Suprapubic skin (tissue), 4 donors: ENCODE measurements at places on chromosomes 2 and 18.
A peak's percentile ranks its signal among the peaks of the same experiment; 100 is the strongest.

DNA sequence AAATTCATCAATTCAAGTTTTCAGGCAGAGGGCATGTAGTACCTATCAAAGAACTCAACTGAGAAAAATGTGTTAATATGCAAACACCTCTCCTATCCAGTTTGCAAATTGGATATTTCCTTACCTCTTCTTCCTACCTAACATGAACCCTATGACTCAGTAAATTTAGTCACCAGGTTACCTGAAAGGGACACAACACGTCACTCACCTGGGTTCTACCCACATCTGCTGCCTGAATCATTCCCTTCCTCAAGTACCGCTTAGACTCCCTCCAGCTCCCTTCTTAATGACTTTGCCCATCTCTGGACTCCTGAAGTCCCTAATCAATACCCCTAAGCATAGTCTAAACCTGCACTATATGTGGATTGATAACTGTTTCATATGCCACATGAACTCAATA, 10.4 kb downstream of the ANKRD44 start:
- no peak for DNase-seq

GRCh38 chr2:8550937-8551621, 130.8 kb upstream of the ID2 start:
- DNase-seq: peak; percentile 62

- no peak for DNase-seq
Observed at GRCh38 chr18:66136039-66136438, 385.2 kb downstream of the CDH7 start.

DNA sequence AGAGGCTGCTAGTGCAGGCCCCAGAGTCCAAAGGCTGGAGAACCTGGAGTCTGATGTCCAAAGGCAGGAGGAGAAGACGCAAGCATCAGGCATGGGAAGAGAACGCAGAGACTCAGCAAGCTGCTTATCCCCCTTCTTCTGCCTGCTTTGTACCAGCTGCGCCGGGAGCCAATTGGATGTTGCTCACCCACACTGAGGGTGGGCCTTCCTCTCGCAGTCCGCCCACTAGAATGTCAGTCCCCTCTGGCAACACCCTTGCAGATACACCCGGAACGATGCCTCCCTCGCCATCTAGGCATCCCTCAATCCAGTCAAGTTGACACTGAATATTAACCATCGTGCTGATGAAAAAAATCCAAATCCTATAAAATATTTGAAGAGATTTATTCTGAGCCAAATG, 141.6 kb downstream of the TWIST2 start:
- DNase-seq: no peak

DNA sequence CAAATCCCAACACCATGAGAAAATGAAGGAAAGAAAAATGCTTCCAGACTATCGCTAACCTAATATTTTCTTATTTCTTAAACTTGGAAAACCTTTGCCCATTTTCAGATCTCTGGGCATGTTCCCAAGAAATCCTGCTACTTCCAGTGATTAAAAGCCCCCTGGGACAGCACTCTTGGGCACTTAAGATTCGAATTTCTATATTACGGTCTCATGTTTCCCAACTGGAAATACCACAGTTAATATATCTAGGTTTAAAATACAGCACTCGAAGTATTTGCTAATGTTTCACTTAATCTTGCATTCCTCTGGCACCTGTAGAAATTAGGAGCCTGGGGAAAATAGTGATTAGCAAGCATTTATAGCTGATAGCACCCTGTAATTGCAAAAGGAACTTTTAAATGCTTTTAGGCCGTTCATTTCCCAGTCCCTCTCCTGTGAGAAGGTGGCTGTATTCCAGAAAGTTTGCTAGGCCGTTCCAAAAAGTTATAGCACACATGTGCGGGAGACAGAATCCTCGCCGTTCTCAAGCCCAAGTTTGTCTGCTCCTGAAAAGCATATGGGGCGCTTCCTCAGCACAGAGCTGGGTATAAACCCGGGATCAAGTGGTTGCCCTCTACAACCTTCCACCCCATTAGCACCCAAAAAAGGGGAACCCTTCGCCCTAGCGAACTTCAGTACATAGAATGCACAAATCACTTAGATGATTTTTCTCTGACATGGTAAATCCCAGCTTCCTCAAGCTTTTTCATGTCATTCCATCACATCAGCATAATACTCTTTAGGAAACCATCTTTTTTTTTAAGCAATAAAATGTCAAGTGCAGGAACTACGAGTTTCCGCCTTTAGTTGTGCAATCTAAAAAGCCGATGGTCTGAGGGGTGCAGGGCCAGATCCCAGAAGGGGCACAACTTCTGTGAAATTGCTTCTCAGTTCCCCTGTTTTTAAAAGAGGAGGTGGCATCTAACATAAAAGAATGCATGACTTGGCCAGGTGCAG, 60.6 kb downstream of the DIPK1C start:
- no peak for DNase-seq

- DNase-seq: no peak
Observed at GRCh38 chr2:42900289-42900891, 108.0 kb upstream of the HAAO start.

- no peak for DNase-seq
Observed at GRCh38 chr2:230706053-230706521, 6.6 kb upstream of the CAB39 start.

DNA sequence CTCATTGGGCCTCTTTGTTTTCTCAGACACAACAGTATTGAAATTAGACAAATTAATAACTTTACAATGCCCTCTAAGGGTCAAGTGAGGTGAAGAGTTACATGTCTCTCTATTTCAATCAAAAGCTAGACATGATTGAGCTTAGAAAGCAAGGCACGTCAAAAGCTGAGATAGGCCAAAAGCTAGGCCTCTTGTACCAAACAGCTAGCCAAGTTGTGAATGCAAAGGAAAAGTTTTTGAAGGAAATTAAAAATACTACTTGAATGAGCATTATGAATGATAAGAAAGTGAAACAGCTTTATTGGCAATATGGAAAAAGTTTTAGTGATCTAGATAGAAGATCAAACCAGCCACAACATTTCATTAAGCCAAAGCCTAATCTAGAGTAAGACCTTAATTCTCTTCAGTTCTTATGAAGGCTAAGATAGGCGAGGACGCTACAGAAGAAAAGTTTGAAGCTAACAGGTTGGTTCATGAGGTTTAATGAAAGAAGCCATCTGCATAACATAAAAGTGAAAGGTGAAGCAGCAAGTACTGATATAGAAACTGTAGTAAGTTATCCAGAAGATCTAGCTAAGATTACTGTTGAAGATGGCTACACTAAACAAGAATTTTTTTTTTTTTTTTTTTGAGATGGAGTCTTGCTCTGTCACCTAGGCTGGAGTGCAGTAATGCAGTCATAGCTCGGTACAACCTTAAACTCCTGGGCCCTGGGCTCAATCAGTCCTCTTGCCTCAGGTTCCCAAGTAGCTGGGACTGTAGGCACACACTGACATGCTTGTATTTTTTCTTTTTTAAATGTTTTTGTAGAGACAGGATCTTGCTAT, 65.5 kb downstream of the FAM117B start:
- no peak for DNase-seq

- no peak for DNase-seq
Observed at GRCh38 chr18:9199681-9200080, 63.1 kb downstream of the ANKRD12 start.

DNA sequence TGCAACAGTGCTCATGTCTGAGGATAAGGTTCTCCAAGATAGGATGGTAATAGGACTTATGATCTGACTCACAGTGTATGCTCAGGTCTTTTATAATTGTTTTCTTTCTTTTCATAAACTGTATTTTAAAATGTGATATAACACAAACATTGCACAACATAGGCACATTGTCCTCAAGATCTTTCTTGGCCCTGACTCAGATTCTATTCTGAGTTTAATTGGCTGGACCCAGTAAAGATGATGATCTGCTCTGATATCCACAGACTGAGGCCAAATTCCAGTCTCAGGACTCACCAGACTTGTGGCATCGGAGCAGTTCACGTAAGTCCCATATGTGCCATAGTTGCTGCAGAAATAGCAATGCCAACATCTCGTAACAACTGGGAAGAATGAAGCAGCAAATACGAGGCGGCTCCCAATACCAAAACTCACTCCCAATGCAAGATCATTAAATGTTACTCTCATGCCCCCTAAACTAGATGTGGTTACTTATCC, 448.9 kb upstream of the SLC14A2 start:
- no peak for DNase-seq

DNA sequence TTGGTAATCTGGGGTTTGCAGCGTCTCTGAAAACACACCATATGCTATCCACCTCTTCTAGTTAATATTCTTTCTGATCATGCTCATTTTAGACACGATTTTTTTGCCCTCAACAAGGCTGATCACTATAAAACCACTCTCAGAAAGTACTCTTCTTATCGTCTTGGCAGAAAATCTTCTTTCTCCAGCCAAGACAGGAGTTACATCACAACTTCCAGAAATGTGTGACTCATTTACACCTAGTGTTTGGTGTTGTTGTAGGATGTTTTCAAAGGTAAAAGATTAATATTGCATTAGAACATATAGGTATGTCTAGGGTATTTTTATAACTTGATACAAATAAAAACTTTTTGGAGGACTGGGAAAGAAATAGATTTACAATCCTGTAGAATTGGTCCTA, 138.5 kb upstream of the NETO1 start:
- no peak for DNase-seq

- DNase-seq: no peak
Observed at GRCh38 chr2:43419243-43419642, 176.6 kb downstream of the THADA start.

DNA sequence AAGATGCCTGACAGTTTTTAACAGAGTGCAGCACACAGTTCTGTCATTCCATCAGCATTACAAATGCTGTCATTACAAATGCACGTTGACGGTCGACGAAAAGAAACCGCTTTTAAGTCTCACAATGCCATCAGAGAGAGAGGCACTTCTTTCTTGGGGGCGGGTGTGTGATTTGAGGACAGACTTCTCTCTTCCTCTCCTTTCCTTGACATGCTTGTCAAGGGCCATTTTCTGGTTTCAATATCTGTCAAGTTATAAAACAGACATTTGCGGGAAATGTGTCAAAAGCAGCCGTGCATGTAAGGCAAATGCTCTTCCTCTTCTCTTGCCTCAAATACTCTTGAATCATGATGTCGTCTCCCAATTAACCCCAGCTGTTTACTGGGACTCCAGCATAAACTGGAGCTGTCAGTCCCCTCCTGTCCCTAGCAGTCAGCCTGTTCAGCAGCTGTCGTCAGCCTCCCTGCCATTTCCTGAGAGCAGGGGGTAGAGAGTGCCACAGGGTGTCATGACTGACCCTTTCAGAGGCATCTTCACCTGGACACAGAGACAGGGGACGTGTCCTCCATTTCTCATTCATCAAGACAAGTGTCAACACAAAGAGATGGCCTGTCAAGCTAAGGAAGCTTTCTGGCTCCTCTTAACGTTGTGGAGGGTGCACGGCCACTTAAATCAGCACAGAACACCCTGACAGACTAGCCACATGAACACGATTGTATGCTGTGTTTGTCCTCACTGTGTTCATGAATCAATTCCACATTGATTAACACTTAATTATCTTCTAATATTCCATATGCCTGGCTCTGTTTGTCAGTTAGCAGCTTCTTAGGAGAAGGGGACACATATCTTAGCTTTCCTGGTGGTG, 305.4 kb upstream of the RAB6C start:
- no peak for DNase-seq

DNA sequence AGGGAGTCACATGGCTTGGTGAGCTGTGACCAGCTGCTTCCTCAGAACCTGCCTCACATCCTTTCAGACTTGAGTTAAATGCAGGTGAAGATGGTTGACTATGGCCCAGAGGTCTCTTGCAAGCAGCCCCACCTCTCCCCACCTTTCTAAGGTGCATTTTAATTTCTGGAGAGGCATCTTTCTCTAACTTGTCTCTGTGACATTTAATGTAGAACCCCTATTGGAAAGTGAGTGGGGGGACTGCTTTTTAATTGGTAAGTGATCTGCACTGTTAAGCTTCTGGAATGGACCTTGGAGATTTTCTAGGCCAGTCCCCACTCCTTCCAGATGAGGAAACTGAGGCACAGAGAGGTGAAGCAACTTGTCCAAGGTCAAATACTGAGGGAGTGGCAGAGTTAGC, 37.3 kb upstream of the SKOR2 start:
- no peak for DNase-seq

- DNase-seq: no peak
Observed at GRCh38 chr18:79121746-79122474, 52.7 kb downstream of the ATP9B start.

- DNase-seq: no peak
Observed at GRCh38 chr2:68167186-68167585, 9.5 kb downstream of the PNO1 start.

DNA sequence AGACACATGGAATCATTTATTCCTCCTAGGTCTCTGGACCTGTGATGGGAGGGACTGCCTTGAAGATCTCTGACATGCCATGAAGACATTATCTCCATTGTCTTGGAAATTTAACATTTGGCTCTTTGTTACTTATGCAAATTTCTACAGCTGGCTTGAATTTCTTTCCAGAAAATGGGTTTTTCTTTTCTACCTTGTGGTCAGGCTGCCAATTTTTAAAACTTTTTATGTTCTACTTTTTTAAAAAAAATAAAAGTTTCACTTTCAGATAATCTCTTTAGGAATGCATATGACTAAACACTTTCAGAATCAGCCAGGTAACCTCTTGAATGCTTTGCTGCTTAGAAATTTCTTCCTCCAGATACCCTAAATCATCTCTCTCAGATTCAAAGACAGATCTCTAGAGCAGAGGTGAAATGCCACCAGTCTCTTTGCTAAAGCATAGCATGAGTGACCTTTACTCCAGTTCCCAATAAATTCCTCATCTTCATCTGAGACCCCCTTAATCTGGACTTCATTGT, 209.6 kb downstream of the RPRM start:
- no peak for DNase-seq

GRCh38 chr18:61164321-61164720, 168.9 kb upstream of the CDH20 start:
- no peak for DNase-seq

GRCh38 chr2:74653589-74653984, 460 bp upstream of the SEMA4F start:
- no peak for DNase-seq

- no peak for DNase-seq
Observed at GRCh38 chr2:3864943-3865865, 161.8 kb downstream of the DCDC2C start.

GRCh38 chr2:68775272-68775842, 40.7 kb downstream of the ARHGAP25 start:
- no peak for DNase-seq

- DNase-seq: no peak
Observed at GRCh38 chr2:23100406-23100805, 284.6 kb upstream of the KLHL29 start.

DNA sequence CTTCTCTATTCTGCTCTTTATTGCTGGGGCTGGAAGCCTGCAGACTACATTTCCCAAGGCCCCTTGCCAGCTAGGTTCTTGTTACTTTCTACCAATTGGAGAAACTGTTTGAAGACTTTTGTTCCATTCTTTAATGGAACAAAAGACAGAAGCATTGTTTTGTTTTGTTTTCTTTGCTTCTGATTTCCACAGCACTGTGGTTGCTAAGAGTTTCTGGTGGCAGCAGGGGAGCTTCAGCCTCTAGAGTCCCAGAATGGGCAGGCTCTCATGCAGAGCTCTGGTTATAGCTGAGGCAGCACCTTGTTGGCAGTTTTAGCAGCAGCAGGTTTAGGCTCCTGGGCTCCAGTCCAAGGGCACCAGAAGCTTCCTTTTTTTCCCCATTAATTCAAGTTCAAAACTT, 234.3 kb downstream of the ETAA1 start:
- DNase-seq: no peak

GRCh38 chr2:119544939-119545475, 758 bp downstream of the CFAP221 start:
- DNase-seq: no peak
